ENCODE measurements at places on chromosomes 3 and 15.
A peak's percentile ranks its signal among the peaks of the same experiment; 100 is the strongest.

DNA sequence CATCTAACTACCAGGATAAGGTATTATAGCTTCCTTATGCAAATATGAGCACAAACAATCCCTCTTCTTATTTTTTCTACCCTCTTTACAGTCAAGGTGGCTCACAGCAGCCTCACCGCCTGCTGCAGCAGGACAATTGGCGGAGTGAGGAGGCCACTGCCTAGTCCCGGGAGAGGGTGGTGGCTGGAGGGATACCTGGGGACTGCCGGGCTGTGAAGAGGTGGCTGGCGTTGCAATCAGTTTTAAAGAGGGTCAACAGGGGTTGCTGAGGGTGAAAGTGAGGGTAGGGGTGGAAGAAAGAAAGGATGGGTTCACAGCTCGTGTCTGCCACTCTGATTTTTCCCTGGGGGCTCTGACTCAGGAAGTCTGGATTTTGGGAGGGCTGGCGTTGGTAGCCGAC is 105.1 kb upstream of the SLC6A6 start:
- no peak for DNase-seq

GRCh38 chr3:38247366-38248035 is 18.1 kb upstream of the SLC22A13 start:
- peak; percentile 89 for DNase-seq

- DNase-seq, result no peak
Measured at GRCh38 chr3:123755501-123755900, 128.6 kb downstream of the MYLK start.

DNA sequence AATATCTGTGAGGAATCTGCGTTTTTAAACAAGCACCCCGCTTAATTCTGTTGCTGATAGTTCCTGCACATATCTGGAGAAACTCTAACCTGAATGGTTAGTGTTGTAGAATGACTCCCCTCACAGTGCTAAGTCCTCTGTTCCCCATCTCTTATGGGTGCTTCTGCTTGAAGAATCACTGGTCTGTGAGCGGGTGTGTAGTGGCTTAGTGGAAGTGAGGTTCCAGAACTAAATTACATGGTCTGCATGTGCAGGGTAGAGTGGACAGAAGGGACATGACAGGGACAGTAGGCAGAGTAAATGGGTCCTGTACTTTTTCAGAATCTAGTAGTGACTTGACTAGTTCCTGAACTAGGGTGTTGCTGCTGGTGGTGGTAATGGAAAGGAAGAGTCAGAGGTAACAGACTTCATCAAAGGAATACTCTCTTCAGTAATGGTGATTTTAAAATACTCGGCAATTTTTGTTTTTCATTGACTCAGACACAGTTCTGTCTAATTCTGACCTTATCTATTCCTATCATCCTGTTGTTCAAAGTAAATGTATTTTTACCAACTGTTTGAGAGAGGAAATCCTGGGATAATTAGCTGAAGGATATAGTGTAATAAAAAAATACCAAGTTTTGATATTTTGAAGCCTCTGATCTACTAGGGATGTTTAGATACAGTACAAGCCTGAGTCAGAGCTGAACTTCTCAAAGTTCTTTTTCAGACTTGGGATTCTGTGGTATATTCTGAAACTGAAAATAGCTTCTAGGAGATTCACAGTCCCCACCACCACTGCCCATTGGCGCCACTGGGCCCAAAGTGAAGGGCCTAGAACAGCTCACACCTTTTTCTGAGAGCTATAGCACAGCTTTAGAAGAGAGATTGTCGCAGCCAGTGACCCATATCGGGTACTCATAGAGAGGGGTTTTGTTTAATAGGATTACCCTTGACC is 55.5 kb downstream of the FNDC3B start:
- DNase-seq, result no peak

DNA sequence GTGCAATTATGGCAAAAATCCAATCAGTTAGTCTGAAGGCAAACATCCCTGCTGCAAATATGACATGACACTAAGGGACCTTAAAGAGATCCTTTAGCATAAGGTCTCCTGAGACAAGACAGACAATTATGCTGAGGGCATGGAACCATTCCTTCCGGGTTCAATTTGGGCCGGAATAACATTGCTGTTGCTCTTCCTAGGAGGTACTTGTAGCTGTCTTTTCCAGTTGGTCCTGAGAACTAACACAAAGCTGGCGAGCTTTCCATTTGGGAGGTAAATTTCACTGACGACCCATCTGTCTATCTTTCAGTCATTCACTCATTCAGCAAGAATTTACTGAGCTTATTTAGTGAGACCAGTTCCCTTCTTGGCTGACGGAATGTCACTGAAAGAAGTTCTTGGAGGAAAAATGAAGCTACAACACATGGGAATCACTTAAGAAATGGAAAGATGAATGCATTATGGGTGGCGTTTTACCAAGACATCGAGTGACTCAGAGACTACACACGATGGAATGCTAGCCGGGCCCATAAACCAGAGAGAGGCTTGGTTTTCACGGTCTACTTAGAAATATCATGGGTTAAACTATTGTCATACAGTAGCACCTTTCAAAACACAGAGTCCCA is 215.5 kb downstream of the PDZRN3 start:
- peak; percentile 5 for DNase-seq

DNA sequence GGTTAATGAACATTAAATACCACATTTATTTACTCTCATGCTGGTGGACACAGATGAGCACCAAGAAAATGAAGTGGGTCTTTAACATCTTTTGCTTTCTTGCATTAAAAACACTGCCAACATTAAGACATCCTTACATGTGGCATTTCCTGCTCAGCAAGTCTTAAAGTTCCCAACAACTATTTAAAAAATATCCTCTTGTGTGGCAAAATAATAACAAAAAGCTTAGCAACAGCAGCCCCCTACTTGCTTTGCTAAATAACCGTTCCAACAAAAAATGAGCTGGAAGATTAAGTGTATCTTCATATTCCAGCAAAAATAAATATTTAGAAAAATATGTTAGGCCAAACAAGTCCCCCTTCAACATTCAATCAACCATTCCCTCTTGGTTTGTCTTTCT is 93.1 kb downstream of the SUCLG2 start:
- DNase-seq, result no peak

- DNase-seq, result no peak
Measured at GRCh38 chr3:21533002-21533401, 218.0 kb downstream of the ZNF385D start.

DNA sequence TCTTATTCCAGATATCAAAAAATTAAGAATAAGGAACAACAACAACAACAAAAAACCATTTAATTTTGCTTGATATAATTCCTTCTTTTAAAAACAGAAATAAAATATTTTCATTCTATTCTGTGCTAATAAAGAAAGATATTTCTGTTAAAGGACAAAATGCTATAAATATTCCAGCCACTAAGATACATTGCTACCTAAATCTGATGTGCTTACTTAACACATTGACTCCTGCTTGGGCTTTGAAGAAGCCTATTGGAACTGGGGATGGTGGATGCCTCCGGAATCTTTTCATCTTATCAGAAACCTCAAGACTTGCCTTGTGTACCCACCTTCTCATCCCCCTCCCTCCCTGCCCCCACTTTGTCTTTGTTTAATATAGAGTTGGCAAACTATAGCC is 320.2 kb downstream of the MEX3B start:
- no peak for DNase-seq

- no peak for DNase-seq
Measured at GRCh38 chr15:97998307-97999071, 38.0 kb downstream of the ARRDC4 start.

DNA sequence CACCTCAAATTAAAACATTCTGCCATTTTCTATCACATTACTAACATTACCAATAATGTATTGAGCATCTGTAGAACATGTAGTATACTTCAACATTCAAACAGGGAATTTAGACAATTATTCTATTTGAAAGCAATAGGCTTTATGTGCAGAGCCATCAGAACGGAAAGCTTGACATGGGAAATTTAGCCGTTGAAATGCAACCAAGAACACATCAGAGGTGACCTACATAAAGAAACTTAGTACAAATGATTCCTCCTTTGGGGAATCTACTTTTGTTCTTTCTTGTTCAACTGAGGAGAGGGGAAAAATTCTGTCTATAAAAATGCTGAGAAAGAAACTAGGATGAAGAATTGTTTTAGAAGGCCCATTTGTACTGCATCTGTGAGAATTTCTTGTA is 38.6 kb upstream of the RBMS3 start:
- DNase-seq, result no peak

DNA sequence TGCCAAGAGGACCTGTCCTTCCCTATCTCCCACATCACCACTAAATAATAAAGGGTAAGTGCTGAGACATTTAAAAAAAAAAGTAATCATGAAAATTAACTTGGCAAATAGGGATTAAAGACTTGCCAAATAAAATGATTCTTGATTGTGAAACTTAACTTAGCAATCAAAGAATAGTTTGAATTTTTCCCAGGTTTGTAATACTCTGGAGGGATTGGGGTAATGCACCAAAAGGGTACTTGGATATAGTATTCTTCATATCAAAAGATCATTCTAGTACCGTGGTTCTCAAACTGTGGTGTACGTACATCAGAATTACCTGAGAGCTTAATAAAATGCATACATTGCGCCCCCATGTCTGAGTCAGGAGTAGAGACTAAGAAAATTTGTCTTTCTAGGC is 28.5 kb downstream of the CALML4 start:
- DNase-seq, result peak; percentile 50

- peak; percentile 82 for DNase-seq
Measured at GRCh38 chr3:189824629-189825312, 193.6 kb downstream of the TP63 start.

DNA sequence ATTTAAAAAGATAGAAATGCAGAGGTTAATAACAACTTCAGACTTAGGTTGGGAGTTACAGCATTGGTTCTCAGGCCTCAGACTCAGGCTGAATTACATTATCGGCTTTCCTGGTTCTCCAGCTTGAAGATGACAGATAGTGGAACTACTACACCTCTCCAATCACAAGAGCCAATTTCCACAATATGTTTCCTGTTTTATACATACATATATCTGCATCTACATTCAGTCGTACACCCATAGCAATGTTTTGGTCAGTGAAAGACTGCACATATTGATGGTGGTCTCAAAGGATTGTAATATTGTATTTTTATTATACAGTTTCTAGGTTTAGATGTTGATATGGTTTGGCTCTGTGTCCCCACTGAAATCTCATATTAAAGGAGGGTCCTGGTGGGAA is 35.4 kb downstream of the AADACL2 start:
- no peak for DNase-seq

DNA sequence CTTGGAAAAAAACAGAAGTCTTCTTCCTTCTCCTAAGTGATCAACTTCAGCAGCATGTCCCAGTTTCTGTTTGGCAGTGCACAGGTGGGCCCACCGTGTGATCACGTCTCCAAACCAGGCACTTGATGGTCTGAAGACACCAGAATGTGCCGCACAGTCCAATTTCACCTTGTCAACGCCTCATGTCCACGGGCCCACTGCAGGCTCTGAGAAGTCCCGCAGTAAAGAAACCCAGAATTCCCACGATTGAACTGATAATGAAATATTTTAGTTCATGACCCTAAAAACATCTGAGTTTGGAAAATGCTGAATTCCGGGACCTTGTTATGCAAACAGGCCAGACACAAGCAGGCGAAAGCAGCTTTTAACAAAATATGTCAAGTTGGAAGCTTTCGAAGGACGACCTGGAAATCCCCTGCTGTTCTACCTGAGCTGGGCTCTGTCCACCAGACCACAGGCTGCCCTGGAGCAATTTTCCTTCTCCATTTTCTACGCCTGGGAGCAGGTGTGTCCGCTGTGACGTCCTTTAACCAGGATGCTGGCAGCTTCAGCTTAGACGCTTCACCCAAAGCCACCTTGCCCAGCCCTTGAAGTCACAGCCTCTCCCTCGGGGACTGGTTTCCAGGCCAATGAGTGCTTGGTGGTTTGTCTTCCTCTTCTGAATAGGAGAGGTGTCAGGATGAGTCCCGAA is 167.8 kb upstream of the IQSEC1 start:
- no peak for DNase-seq

GRCh38 chr3:158005391-158006100 is 100.7 kb downstream of the SHOX2 start:
- DNase-seq, result no peak

DNA sequence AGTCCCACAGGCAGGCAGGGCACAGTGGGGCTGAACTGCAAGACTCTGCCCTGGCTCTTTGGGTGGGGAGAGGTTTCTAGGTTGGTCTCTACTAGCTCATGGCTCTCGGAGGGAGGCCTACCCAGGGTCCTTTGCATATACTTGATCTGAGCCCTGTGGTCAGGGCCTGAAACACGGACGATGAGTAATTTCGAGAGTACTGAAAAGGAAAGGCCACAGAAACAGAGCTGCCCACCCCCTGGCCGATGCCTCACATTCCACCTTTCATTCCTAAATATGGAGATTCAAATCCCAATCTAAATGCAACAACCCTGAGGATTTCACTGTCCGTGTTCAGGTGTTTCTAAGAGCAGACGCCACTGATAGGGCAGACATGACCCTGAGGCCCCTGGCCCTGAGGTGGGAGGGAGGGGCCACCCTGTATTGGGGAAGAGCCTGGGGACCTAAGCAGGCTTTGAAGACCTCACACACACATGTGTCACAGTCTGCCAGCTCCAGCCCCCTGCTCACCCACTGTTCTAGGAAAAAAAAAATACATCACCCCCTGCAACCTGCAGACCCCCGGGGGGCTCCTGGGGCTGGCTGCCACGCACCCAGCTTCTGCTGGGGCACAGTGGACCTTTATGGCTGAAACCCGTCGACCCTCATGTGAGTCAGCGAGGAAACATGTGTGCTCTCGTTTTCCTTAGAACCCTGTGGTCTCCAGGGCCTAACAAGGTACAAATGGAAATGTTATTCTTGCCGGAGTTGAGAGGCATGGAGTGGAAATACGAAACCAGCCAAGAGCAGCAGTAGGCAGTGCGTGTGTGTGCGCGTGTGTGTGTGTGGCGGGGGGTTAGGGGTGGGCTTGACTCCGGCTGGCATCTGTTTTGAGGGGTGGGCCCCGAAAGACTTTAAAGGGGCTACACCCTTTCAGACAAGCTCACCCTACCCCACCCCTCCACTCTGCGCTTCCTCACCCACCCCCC is 112.7 kb downstream of the CHSY1 start:
- peak; percentile 35 for DNase-seq

GRCh38 chr15:67641453-67641852 is 99.0 kb downstream of the MAP2K5 start:
- no peak for DNase-seq

- DNase-seq, result no peak
Measured at GRCh38 chr3:171157286-171157685, 130.8 kb upstream of the SLC2A2 start.

GRCh38 chr3:121496786-121497185 is 49.0 kb downstream of the POLQ start:
- DNase-seq, result no peak

DNA sequence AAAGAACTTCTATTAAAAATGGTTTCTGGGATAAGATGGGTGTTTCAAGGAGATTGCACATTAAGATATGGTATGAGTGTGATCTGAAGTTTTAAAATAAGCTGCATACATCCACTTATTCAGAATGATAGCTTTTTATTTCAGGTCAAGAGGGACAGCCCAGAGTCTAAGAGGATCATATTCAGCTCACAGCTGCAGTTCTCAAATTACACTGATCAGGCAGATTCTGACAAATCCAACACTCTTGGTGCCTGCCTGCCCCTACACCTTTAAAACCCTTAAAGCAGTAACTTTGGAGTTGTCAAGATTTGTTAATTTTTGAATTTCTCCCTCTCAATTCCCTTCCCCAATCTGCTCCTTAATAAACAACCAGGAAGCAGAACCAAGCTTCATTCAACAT is 9.1 kb upstream of the TMEM87A start:
- DNase-seq, result no peak

GRCh38 chr3:195441476-195441991 is 1.3 kb downstream of the ACAP2 start:
- peak; percentile 67 for DNase-seq

GRCh38 chr3:66224220-66224619 is 3.4 kb downstream of the SLC25A26 start:
- DNase-seq, result no peak

- DNase-seq, result peak; percentile 42
Measured at GRCh38 chr3:155069729-155070128, 10.4 kb upstream of the MME start.
